Left renal cortex interstitium (tissue), 4 donors: ENCODE measurements at places on chromosomes 11 and 22. TPM values are rescaled to one million over a fixed set of nuclear protein-coding genes. Genes with fewer than 3 reads are reported as not detected.

- DNase-seq, result peak; percentile 45
Observed at GRCh38 chr11:128884703-128885338, 6.3 kb upstream of the KCNJ5 start.

Gene CARD16
- polyA plus RNA-seq, result 2.3 TPM

Gene FOLR3
- polyA plus RNA-seq, result 3.4 TPM

GRCh38 chr11:13318498-13319295 is 41.1 kb downstream of the BMAL1 start:
- no peak for DNase-seq

DNA sequence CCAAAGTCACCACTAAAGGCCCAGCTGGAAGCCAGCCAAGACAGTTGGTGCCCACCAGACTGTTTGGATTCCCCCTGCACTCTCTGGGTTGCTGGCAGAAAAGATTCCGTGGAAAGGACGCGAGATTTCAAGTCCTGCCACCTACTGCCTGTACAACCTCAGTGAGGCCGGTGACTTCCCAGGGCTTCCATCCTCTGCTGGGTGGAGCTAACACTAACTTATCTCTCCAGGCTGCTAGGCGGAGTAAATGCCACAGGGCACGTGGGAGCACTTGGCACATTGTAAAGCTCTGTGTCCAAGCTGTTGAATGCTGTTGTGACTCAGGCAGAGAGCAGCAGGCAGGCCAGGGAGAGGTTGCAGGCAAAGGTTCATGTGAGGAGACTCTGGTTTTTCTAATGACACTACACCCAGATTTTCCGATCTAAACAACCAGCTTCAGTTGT is 50.9 kb upstream of the CDON start:
- DNase-seq, result no peak

DNA sequence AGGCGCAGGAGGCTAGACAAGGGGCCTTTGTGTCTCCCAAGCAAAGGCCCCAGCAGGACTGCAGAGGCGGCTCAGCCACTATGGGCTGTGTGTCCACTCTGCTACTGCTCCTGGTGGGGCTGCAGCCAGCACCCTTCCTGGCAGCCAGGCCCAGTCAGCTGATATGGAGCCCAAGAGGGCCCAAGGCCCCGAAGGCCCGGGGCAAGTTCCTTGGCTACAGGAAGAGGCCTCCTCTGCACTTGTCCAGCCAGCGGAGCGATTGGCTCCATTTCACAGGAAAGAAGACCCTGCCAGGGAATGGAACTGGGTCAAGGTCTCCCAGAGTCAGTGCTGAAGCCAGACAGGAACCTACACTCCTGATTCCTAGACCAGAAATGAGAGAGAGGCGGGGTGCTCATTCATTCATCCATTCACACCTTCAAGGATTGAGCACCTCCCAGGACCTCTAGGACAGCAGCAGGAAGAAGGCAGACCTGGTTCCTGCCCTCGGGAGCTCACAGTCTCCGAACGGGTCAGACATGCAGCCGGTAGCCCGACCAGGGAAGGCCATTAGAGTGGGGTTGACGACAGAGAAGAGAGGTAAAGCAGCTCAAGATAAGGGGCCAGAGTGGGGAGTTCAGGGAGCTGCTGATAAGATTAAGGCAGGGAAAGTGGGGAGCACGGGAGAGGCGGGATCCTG is 811 bp upstream of the P2RY2 start:
- DNase-seq, result no peak

DNA sequence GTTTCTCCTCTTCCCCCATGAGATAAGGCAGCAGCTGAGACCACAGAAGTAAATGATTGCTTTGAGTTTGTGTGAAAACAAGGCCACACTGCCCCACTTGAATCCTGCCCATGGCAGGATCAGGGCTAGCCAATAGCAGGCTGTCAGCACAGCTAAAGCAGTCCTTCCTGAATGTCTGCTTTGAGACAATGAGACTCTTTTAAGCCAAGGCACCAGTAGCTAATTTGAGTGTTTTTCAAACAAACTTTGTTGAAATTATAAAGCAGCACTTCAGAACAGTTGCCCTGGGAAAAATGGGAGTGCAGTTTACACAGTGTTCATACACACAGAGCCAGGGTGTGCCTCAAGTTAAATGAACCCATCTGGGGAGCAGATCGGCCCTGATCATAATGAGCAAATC is 103.5 kb upstream of the OR5AK2 start:
- DNase-seq, result no peak

Gene PATE4
- 0.30 TPM for polyA plus RNA-seq

DNA sequence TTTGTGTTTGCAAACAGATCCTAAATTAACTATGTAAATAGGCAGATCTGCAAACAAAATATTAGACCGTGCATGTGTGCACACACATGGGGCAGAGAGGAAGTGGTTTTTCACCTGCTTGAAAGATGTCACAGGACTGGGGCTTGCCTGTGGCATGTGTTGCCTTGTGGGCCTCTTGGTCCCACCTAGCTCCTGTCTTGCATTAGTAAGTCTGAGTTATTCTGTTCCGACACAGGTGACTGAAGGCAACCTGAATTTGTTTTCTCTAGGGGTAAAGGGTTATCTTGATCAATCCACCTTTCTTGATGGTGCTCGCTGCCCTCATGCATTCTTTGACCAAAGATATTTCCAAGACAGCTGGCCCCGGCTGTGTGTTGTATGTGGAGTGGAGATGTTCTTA is 667.5 kb downstream of the NTM start:
- no peak for DNase-seq

Gene CCDC134
- 10.8 TPM for polyA plus RNA-seq

Gene MS4A8
- polyA plus RNA-seq, result not detected

GRCh38 chr11:105468154-105468553 is 141.7 kb upstream of the GRIA4 start:
- no peak for DNase-seq

DNA sequence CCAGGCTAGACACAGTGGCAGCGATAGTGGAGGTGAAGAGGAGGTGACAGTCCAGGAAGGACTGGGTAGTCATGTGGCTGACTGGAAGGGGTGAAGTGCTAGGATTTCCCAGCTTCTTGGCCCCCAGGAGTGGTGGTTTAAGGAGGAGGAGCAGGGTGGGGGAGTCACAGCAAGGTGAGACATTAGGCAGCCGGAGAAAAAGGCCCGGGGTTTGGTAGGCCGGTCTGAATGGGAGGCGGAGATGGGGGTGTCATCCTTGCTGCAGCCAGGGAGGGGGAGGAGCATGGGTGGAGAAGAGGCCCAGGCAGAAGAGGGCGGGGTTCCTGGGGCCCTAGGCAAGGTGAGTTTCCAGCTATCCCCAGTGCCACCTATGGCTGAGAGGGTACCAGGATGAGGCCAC is 6.1 kb downstream of the SIPA1 start:
- no peak for DNase-seq

GRCh38 chr11:37572491-37573171 is 974.6 kb upstream of the RAG2 start:
- DNase-seq, result no peak

DNA sequence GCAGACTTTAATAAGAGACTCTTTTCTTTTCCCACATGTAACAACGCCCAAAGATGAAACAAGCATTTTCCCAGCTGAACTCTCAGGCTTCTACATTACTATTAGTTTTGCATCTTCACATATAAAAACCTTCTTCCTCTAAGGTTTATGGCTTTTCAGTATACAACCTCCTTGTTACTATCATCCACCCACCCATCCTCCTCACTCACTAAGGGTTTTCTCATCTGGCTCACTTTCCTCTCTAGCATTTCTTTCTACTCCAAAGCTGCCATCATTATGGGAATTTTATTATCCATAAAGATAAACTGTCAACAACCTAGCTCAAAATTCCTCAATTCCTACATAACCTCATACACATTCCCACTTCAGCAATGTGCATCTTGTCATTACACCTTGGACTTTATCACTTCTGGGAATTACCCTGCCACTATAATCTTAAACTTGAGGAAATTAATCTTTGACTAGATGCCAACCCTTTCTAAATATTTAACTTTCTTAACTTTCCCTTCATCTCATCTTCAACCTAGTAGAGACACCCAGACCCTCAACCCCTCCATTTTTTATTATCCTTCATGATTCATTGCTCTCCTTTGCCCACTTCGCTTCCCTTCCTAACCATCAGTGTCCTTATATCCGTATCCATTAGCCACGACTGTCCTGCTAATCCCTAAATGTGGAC is 30.9 kb downstream of the MTMR2 start:
- no peak for DNase-seq

DNA sequence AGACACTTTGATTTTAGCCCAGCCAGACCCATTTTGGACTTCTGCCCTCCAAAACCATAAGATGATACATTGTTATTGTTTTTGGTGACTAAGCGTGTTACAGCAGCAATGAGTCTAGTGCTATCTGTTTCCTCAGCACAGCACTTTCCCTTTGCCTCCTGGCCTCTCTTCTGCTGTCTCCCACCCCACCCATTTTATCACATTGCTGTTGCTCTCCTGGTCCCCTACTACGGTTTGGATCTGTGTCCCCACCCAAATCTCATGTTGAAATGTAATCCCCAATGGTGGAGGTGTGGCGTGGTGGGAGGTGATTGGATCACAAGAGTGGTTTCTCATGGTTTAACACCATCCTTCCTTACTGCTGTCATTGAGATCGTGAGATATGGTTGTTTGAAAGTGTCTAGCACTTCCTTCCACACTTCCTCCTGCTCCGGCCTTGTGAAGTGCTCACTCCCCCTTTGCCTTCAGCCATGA is 59.8 kb upstream of the CD82 start:
- no peak for DNase-seq

DNA sequence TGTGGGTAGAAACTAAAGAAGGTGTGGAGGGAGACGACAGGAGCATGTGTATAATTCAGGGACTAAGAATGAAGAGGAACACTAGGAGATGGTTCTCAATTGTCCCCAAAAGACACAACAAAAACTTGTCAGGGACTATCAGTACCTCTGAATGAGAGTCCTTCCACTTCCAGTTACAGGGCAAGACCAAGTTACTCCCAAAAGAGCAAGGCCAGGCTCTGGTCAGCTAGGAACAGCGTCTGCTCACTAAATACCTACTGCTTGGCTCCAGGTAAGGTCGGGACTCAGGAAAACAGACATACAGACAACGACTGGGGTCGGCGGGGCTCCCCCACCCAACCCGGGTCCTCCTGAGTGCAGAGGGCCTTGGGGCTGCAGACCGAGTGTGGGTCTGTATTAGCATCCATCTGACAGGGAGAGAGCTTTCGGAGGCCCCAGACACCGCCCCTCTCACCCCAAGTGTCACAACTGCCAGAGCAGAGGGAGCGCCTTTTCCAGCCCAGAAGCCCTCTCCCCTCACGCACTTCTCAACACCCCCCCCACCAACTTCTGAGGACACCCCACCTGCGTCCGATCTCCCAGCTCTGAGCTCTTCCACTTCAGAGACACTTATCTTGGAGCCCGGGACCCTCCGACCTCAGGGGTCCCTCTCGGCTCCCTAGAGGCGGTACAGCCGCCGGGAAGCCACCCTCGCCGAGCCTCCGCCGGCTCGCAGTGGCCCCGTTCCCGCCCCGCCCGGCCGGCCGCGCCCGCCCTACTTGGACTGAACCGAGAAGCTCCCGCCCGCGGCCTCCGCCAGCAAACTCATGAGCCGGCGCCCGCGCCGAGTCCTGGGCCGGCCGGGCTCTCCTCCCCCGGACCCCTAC is 522 bp downstream of the RHOG start:
- DNase-seq, result no peak

GRCh38 chr11:121451986-121452608 is at the start of gene SORL1:
TSS of gene SORL1 (plus strand) at chr11:121452314. CDS start at chr11:121452332, 18 bp downstream.
- DNase-seq, result peak; percentile 72

Gene SGSM1
- 3.1 TPM for polyA plus RNA-seq

- DNase-seq, result no peak
Observed at GRCh38 chr11:130315354-130315970, 745 bp upstream of the ZBTB44 start.

Gene SEC14L2
- polyA plus RNA-seq, result 5.1 TPM

DNA sequence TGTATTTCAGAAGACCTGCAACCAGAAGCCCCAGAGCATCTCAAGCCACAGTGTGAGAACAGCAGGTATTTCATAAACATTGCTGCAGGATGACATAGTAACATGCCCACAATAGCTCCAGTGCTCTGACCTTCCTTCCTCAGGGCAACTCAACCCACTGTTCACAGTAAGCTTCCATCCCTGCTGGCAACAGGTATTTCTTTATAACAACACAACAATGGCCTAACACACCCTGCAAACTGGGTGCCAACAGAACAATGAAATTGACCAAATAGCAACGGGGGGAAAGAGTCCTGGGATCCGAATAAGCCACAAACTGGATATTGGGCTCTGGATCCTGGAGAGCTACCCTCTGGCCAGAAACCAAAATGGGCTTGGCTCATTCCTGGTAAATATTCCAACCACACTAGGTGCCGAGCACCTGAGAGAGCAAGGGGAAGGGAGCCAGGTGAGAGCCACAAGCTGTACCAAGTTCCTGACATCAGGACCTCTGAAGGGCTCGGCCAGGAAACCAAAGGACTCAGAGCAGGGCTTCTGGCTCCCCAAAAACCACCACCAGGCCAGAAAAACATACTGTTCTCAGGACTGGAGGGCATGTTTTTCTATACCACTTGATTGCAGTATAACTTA is 99.5 kb downstream of the MICAL3 start:
- DNase-seq, result no peak

Gene SFI1
- 51.4 TPM for polyA plus RNA-seq

DNA sequence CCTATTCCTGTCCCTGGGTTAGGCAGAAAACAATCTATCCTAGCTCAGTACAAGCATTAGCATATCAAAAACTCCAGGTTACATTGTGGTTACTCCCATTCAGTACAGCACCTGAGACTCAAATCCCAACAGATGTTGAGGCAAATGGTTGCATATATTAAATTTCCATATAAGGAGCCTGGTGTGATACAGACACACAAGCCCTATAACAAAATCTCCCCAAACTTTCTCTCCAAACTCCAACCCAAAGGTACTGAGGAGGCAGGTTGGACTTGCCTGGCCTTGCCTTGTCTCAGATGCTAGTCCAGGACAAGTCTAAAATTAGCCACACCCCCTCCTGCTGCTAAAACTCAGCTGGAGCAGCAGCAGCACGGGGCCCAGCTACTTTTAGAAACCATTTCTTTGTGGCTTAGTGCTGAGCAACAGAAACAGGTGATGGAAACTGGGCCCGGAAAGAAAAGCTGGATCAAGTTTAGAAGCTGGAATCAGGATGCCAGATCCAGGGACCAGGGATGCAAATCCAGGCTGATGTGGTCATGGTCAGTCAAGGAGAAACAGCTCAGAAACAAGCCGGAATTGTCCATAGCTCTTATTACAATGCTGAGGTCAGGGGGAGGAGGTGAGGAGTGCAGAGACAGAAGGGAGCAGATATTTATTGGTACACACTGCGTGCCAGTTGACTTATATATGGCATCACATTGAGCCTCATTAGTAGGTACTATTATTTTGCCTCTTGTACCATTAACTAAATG is 73.7 kb upstream of the AMOTL1 start:
- no peak for DNase-seq

DNA sequence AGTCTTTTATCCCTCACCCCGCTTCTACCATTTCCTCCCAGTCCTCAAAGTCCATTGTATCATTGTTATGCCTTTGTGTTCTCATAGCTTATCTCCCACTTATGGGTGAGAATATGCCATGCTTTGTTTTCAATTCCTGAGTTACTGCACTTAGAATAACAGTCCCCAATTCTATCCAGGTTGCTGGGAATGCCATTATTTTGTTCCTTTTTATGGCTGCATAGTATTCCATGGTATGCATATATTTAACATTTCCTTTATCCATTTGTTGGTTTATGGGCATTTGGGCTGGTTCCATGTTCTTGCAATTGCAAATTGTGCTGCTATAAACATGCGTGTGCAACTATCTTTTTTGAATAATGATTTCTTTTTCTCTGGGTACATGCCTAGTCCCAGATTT is 114.9 kb downstream of the VPREB1 start:
- DNase-seq, result no peak

Gene PGA5
- 0.19 TPM for polyA plus RNA-seq
